Lower lobe of right lung (tissue), 2 donors: ENCODE measurements at places on chromosomes 6 and 20. TPM values are rescaled to one million over a fixed set of nuclear protein-coding genes. Genes with fewer than 3 reads are reported as not detected.

The GRM4 gene
- not detected for total RNA-seq

The ULBP2 gene
- total RNA-seq: 2.2 TPM

The THBD gene
- total RNA-seq: 77.6 TPM

The ZNF831 gene
- 1.0 TPM for total RNA-seq

The RSPH9 gene
- total RNA-seq: 2.6 TPM

The IYD gene
- 1.9 TPM for total RNA-seq

The GFRAL gene
- total RNA-seq: not detected

The MYLK2 gene
- not detected for total RNA-seq

The TTK gene
- 1.7 TPM for total RNA-seq

DNA sequence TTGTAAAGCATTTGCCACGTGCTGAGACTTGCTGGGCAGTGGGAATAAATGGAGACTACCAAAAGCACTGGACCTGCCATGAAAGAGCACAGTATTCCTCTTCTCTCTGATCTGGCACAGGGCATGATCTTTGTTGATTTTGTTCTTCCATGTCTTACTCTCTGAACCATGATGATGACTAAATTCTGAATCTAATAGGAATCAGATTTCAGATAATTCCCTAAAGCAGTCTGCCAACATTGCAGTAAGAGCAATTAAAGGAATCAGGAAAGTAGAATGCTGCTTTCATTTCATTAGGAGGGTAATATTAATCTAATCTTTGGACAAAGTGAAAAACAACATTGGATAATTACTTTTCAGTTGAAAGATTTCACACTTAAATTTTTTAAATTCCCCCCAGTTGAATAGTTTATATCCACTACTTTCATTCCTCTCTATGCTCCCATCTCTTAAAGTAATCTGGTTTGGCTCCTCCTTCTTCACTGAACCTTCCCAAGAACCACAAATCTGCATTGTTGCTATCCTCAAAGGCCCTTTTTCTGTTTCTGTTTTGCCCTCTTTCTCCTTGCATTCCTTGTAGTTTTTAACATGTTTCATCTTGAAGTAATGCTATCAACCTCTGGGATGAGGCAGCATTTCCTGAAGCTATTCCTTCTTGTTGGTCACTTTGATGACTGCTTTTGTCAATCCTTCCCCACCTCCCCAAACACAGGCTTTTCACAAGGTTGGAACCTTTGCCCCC, 243.2 kb upstream of the TENT5A start:
- no peak for DNase-seq

DNA sequence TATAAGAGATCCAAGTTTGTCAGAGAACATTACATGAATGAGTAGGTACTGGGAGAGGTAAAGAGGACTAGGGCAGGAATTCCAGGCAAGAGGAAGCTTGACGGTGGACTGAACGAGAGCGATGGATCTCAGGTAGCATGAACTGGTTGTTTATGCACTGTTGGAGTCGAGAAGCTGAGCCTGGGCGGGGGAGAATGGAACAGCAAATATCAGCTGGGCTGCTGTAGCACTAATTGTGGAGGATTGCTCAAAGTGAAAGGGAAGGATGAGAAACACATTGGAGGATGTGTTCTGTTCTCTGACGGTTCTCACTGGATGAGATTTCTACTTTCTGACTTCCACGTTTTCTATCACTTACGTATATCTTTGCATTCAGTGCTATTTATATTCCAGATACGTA, 164.2 kb downstream of the PHF3 start:
- DNase-seq: no peak

- no peak for DNase-seq
These were observed 57.5 kb upstream of the TMEM181 start for GRCh38 chr6:158502263-158502950.

DNA sequence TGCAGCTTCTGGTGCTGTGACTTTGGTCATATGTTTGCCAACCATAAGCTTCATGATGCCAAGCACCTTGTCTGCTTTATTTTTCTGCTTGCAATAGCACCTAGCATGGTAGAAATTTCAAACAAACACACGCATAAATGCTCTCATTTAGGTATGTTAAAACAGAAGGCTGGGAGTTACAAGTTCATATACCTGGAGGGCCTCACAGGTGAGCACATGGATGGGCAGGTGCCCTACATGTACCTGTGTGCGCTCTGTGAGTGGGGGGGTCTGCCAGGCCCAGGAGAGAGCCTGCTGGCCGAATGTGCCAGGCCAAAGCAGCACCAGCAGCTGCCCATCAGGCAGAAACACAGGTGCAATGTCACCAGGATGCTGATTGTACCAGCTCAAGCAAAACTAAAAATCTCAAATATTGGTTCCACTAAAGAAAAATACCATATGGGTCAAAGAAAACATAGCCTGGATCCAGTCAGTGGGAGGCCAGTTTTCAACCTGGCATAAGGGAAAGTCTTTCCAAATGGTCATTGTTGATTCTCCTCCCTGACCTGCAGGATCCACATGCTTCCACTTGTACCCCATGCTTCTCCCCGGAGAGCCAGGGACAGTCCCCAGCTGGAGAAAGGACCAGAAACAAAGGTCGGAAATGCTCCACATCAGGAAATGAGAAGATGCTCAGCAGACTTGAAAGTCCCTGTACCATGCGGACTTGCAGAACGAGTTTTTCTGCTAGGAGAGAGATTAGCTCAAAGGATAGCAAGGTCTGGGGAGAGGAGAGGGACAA, 7.2 kb upstream of the PFDN4 start:
- no peak for DNase-seq

GRCh38 chr20:48615871-48616270, 211.9 kb downstream of the PREX1 start:
- DNase-seq: no peak

GRCh38 chr6:90448836-90449235, 138.0 kb downstream of the MAP3K7 start:
- no peak for DNase-seq

- no peak for DNase-seq
These were observed 15.6 kb downstream of the SNX5 start for GRCh38 chr20:17952692-17953684.

DNA sequence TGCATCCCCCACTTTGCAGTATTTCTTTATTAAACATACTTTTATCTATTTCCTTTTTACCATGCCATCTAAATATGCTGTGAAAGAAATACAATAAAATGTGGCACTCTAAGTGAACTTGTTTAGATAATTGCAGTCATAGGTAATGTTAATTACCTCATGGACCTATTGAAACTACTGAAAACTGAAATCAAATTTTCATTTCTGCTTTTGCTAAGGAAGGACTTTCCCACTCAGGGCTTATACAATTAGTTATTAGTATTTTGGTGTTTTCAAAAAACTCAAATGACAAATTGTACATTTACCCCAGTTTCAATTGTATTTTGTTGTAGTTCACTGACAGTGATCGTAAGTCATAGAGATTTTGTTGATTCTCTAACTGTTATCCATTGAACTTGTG, 88.4 kb downstream of the ID4 start:
- DNase-seq: no peak

GRCh38 chr6:12508553-12508952, 208.0 kb upstream of the PHACTR1 start:
- no peak for DNase-seq

DNA sequence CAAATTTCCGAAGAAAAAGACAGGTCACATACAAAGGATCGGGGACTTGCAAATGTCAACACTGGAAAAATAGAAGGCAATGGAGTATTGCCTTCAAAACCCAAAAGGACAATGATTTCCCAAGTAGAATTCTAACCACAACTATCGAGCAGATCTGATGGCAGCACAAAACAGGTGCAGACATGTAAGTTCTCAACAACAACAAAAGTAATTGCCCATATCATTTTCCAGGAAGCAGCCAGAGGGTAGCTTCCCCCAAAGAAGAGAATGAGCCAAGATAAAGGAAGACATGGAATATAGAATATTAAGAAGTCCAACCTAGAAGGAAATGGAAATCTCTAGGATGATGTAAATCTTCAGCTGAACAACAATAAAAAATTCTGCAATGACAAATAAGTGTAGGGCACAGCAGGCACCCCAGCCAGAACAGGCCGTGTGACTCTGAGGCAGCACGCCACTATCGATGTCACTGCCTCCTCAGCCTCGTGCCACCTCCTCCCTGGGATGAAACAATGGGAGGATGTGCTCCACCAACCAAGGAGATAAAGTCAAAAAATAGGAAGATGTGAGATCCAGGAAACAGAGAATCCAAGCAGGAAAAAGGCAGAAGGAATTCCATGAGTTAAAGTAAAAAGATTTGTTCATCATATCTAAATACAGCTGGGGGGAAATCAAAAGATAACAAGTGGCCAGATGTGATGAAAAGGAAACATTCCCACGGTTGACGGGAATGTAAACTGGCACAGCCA, 34.1 kb downstream of the SERPINB1 start:
- DNase-seq: no peak
